ENCODE measurements at places on chromosomes 3 and 15. TPM values are rescaled to one million over a fixed set of nuclear protein-coding genes. Genes with fewer than 3 reads are reported as not detected.

GRCh38 chr15:29612096-29612495 lies 210.2 kb downstream of the TJP1 start:
- H3K27ac ChIP-seq: no peak overlapping the region
- peaks cover 26% of the 10 kb centered on the region for H3K27me3 ChIP-seq
- no peaks in the 10 kb centered on the region for H3K4me1 ChIP-seq
- H3K4me3 ChIP-seq: no peak overlapping the region
- DNase-seq: no peak

GRCh38 chr3:131142580-131142979 lies 115.9 kb downstream of the NEK11 start:
- no peaks in the 10 kb centered on the region for H3K36me3 ChIP-seq
- H3K27me3 ChIP-seq: no peaks in the 10 kb centered on the region
- DNase-seq: no peak
- no peak overlapping the region for H3K4me3 ChIP-seq
- H3K4me1 ChIP-seq: no peaks in the 10 kb centered on the region
- no peak overlapping the region for H3K27ac ChIP-seq

DNA sequence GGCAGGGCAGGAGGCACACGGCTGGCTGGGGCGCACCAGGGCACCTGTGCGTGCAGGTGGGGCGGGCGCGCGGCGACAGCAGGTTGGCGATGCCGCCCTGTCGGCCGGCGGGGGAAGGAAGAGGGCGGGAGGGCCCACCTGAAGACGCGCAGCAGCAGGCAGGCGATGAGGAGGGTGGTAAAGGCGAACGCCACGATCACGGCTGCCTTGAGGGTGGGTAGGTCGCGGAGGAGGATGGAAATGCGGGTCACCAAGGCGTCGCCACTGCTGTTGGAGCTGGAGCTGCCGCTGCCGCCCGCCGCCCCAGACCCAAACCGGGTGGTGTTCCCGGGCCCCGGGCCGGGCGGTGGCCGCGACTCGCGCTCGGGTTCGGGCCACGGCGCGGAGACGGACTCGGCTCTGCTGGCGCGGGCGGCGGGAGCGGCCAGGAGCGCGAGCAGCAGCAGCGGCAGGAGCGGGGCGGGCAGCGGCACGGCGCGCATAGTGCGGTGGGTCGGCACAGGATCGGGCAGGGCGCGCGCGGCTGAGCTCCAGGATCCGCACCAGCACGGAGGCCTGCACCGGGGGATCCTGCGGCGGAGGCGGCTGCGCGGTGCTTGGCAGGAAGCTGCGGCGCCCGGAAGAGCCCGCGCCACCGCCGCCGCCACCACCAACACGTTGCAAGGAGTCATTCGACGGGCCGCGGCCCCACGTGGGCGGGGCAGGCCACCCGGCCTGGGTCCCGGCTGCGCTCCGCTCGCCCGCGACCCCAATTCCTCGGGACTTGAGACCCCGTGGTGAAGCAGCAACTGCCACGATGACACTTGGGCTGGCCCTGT lies at the start of gene FAM174B:
FAM174B (minus strand) TSS at position 598 of the 818 bp plus-strand sequence.
- no peak within 1 kb of the TSS for H3K27ac ChIP-seq
- peak within 1 kb of the TSS; percentile 82 for H3K4me3 ChIP-seq
- H3K27me3 ChIP-seq: peaks cover 24% of the 10 kb centered on the region
- peaks cover 9% of the 10 kb centered on the region for H3K4me1 ChIP-seq

The PPM1L gene
- total RNA-seq: 2.1 TPM
